ENCODE measurements at places on chromosomes 5 and 9.

- no peak for DNase-seq
Measured at GRCh38 chr9:95757439-95757838, 118.1 kb upstream of the ERCC6L2 start.

DNA sequence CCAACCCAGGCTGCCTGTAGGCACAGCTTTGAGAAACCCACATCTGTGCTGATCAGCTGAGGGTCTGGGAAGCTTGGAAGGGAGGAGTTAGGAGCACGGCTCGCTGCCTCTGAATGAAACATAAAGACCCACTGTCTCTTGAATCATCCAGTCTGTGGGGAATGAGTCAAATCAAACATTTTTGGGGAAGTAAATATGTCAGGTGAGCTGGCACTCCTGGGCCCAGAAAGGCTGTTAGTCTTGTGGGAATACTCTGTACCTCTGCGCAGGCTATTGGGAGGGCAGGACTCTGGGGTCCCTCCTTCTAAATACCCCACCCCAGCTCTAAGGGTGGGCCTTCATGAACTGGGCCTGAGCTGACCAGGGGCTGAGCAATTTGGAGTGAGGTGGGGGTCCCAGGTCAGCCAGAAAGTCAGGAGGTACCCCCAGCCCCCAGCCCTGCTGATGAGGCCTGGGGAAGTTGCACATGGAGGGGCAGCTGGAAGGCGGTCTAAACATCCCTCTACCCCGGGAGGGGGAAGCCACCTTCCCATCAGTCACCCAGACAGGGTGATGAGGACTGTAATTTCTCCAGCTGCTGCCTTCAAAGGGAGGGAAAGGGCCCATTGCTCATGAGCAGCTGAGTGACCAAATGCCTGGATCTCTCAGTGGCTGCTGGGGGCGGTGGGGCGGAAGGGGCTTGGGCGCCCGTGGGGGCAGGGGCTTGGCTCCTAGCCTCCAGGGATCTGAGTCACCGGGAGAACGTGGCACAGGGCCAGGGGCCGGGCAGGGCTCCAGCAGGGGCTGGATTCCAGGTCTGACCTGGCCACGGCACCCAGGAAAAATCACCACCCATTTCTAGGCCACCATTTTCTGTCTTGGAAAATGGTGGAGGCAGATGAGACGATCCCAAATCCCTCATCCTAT, 10.8 kb downstream of the FIBCD1 start:
- no peak for DNase-seq

GRCh38 chr5:132103969-132104391, 30.4 kb downstream of the CSF2 start:
- DNase-seq = no peak

GRCh38 chr5:75993643-75994520, 89.3 kb upstream of the SV2C start:
- DNase-seq = no peak

GRCh38 chr5:181259974-181260719, 796 bp downstream of the TRIM52 start:
- DNase-seq = no peak

GRCh38 chr9:90020276-90020871, 415.6 kb downstream of the GADD45G start:
- no peak for DNase-seq

GRCh38 chr9:112203536-112203935, 28.4 kb upstream of the SUSD1 start:
- no peak for DNase-seq

DNA sequence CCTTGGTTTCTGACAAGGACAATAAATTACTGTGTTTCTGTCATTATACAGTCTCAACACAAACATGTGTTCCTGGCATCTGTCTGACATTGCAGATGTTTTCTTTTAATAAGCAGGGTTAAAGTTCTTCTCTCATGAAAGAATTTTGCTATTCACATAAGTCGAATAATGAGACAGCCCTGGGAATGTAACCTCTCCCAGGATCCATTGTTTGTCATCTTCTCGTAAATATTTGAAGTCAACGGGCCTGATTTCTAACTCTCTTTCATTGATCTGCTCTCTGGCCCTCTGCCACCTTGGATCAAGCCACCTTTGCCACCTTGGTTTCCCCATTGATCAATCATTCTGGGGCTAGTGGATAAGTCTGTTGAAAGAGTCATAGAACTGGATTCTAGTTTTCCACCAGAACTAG, 12.9 kb upstream of the CAST start:
- DNase-seq = no peak

DNA sequence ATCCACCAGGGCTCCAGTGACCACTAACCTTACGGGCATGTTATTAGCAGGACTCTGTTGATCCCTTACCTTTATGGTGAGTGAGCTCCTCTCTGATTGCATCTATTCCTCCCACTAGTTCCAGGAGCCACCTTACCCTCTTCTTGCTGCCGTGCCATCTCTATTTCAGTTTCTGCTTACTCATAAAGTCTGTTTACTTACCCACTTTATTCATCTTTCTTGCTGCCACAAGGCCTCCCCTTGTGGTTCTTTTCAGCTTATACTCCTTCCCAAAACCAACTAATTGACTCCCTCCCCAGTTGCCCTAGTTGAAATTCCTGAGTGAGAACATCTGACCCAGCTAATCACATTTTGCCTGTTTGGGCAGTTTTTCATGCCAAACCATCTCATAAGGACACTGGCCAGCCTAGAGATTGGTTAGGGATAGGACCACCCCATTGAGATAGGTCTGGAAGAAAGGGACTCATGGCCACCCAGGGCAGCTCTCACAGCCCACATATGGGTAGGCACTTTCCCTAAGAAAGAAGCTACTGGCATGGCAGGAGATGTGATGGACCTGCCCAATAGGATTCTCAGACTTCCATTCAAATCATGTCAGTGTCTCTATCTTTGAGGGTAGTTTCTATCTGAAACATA, 412.7 kb downstream of the EFNA5 start:
- DNase-seq = no peak

DNA sequence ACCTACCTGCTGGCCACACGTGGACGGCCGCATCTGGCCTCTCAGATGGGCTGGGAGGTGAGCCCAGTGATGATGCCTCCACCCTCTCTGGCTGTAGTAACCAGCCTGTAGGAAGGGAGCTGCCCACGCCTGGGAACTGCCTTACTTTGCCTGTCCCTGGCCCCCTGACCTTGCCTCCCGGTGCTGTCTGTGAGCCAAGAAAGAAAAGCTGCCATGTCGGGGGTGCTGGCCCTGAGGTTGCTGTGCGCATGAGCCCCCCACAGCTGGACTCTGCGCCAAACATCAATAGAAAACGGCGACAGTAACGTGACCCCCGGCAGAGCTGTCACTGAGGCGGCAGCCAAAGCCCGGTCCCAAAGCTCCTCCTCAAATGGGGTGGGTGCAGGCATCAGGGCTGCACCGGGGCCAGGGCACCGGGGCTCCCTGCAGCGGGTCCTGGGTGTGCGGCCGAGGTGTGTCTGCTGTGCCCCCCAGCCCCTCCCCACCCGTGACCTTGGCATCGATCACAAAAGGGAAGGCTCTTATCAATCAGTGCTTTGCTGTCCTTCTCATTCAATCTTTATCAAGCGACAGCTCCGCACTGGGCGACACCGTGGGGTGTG, 15.3 kb upstream of the SLC9A3 start:
- no peak for DNase-seq
